ENCODE measurements at places on chromosomes 16 and 17. TPM values are rescaled to one million over a fixed set of nuclear protein-coding genes. Genes with fewer than 3 reads are reported as not detected.

DNA sequence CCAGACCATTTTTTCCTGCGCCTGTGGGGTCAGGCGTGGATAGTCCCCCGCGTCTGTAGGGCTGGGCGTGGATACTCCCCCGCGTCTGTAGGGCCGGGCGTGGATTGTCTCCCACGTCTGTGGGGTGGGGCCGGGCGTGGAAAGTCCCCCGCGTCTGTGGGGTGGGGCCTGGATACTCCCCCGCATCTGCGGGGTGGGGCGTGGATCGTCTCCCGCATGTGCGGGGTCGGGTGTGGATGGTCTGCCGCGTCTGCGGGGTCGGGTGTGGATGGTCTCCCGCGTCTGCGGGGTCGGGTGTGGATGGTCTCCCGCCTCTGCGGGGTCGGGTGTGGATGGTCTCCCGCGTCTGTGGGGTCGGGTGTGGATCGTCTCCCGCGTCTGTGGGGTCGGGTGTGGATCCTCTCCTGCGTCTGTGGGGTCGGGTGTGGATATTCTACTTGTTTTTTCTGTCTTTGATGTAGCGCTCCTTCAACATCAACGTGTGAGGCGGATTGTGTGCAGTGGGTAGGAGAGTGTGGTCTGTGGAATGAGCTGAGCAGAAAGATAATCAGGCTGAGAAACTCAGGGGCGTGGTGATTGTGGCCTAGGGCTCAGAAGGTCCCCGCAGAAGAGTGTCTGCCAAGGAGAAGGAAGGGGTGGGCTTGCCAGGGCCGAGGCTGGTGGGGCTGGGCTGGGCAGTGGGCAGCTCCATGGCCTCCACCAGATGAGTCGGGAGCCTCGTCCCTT is 3.2 kb downstream of the GNPTG start:
- peak overlapping the region; percentile 50 for H3K4me3 ChIP-seq
- H3K36me3 ChIP-seq, result no peaks in the 10 kb centered on the region
- H3K27me3 ChIP-seq, result peaks cover 18% of the 10 kb centered on the region
- H3K4me1 ChIP-seq, result peaks cover 14% of the 10 kb centered on the region
- DNase-seq, result no peak

- no peak overlapping the region for H3K27ac ChIP-seq
- no peaks in the 10 kb centered on the region for H3K36me3 ChIP-seq
- H3K4me1 ChIP-seq, result no peaks in the 10 kb centered on the region
- peaks cover 2% of the 10 kb centered on the region for H3K27me3 ChIP-seq
- no peak for DNase-seq
- no peak overlapping the region for H3K4me3 ChIP-seq
Observed at GRCh38 chr17:44955674-44956425, 8.3 kb upstream of the KIF18B start.

DNA sequence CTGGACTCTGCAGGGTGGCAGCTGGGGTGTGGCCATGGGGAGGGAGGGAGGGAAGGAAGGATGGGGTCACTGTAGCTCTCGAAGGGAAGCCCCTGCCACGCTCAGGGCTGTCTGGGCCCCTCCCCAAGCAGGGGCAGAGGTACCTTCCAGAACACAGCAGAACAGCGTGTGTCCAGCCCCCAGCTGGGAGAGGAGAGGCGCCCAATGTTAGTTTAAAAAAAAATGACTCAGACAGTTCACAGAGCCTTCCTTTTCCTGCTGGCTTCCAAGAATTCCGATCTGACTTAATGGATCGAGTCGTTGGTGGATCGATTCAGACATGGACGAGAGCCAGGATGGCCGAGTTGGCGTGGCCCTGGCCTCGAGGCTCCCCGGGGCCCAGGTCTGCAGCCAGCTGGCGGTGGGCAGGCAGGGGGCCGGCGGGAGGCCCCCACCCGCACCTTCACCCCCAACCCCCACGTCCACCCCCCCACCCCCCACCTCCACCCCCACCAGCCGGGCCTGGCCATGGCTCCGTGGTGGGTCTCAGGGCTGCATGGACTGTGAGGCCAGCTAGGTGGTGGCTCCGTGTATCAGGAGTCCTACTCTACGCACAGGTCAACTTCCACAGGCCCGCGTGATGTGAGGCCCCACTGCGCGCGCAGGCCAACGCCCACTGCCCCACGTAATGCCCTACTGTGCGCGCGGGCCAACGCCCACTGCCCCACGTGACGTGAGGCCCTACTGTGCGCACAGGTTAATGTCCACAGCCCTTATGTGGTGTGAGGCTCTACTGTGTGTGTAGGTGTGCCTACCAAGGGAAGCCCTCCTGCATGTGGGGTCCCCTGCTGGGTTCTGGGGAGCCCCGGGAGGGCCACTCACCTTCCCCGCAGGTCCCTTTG is 21.8 kb downstream of the CACNA1H start:
- no peak for DNase-seq
- no peak overlapping the region for H3K4me3 ChIP-seq
- no peak overlapping the region for H3K27ac ChIP-seq

DNA sequence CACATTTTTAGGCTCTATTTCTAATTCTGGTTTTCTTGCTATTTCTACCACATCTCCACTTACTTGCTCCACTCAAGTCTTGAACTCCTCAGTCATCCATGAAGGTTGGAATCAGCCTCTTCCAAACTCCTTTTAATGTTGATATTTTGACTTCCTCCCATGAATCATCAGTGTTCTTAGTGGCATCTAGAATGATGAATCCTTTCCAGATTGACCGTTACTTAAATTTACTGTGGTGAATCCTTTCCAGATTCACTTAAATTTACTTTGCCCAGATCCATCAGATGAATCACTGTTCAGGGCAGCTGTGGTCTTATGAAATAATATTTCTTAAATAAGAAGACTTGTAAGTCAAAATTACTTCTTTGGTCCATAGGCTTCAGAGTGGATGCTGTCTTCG is 32.4 kb downstream of the CLTC start:
- H3K27me3 ChIP-seq, result peaks cover 2% of the 10 kb centered on the region
- H3K36me3 ChIP-seq, result peaks cover 23% of the 10 kb centered on the region
- DNase-seq, result no peak
- H3K27ac ChIP-seq, result no peak overlapping the region

TNP2 gene
- not detected for total RNA-seq

GRCh38 chr17:32253117-32253611 is 12.5 kb upstream of the RHBDL3 start:
- DNase-seq, result peak; percentile 86
- H3K4me3 ChIP-seq, result no peak overlapping the region
- H3K36me3 ChIP-seq, result no peaks in the 10 kb centered on the region
- peaks cover 22% of the 10 kb centered on the region for H3K4me1 ChIP-seq

GRCh38 chr16:5056352-5056751 is 9.4 kb downstream of the C16orf89 start:
- no peak overlapping the region for H3K4me3 ChIP-seq
- no peaks in the 10 kb centered on the region for H3K27me3 ChIP-seq
- no peaks in the 10 kb centered on the region for H3K4me1 ChIP-seq
- no peak overlapping the region for H3K27ac ChIP-seq
- no peaks in the 10 kb centered on the region for H3K36me3 ChIP-seq
- DNase-seq, result peak; percentile 57

ASPA gene
- not detected for total RNA-seq

CCL14 gene
- total RNA-seq, result not detected

C17orf100 gene
- 4.6 TPM for total RNA-seq

TBC1D3C gene
- total RNA-seq, result not detected

GRCh38 chr16:80695020-80695419 is 109.4 kb downstream of the CDYL2 start:
- no peaks in the 10 kb centered on the region for H3K27me3 ChIP-seq
- no peak overlapping the region for H3K27ac ChIP-seq
- peaks cover 4% of the 10 kb centered on the region for H3K4me1 ChIP-seq
- H3K4me3 ChIP-seq, result no peak overlapping the region
- H3K36me3 ChIP-seq, result no peaks in the 10 kb centered on the region

- H3K36me3 ChIP-seq, result no peaks in the 10 kb centered on the region
- H3K4me1 ChIP-seq, result no peaks in the 10 kb centered on the region
- H3K27ac ChIP-seq, result no peak overlapping the region
- H3K27me3 ChIP-seq, result peaks cover 2% of the 10 kb centered on the region
- DNase-seq, result no peak
Observed at GRCh38 chr17:78154903-78155811, 9.0 kb downstream of the C17orf99 start.

PRR29 gene
- total RNA-seq, result not detected

SPIRE2 gene
- 39.2 TPM for total RNA-seq

DNA sequence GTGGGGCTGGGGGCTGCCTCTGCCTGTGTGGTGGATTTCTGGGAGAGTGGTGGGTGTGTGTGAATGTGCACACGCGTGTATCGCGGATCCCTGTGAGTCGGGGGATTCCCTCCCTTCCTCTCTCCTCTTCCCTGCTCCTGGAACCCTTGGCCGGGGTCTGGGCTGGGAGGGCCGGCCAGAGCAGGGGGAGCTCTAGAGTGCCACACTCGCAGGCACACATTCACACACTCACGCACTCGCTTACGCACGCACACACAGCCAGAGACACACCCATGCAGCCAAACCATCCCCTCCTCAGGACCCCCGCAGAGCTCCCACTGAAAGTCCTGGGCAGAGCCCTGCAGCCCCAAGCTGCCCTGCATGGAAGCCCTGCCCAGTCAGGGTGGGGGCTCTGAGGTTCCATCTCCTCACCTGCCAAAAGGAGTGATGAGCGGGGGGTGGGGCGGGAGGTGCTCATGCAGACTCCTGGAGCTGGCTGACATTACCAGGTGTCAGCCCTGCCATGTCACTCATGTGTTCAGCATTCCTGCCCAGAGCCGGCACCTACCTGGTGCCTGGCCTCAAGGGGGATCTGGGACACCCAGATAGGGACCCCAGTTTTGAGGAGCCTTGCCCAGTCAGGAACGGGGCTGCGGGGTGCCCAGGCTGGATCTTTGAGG is 1.9 kb downstream of the NECAB2 start:
- DNase-seq, result no peak
- peak overlapping the region; percentile 85 for H3K4me3 ChIP-seq
- H3K27me3 ChIP-seq, result peaks cover 15% of the 10 kb centered on the region
- H3K27ac ChIP-seq, result no peak overlapping the region

GRCh38 chr16:1707193-1707790 is 1.3 kb downstream of the MAPK8IP3 start:
- peaks cover 31% of the 10 kb centered on the region for H3K4me1 ChIP-seq
- H3K36me3 ChIP-seq, result no peaks in the 10 kb centered on the region
- peak overlapping the region; percentile 92 for H3K27ac ChIP-seq
- peaks cover 17% of the 10 kb centered on the region for H3K27me3 ChIP-seq

DNAH17 gene
- 1.3 TPM for total RNA-seq

- H3K4me3 ChIP-seq, result no peak overlapping the region
- H3K27ac ChIP-seq, result peak overlapping the region; percentile 22
- peaks cover 2% of the 10 kb centered on the region for H3K27me3 ChIP-seq
- peaks cover 3% of the 10 kb centered on the region for H3K4me1 ChIP-seq
Observed at GRCh38 chr16:16109453-16110110, 113.7 kb downstream of the ABCC6 start.

- no peak for DNase-seq
- peaks cover 3% of the 10 kb centered on the region for H3K27me3 ChIP-seq
- H3K36me3 ChIP-seq, result peaks cover 11% of the 10 kb centered on the region
- no peak overlapping the region for H3K4me3 ChIP-seq
Observed at GRCh38 chr16:15518381-15519351, 84.3 kb downstream of the BMERB1 start.

DNA sequence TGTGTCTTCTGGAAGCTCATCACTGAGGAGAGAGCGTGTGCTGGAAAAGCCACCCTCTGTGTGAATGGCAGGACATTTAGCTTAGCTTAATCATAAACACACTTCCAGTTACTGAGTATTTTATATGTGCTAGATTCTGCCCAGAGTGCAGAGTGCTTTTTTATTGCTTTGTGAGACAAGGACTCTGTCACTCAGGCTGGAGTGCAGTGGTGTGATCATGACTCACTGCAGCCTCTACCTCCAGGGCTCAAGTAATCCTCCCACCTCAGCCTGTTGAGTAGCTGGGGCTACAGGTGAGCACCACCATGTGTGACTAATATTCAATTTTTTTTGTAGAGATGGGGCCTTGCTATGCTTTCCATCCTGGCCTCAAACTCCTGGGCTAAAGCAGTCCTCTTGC is 61.4 kb upstream of the IRX3 start:
- no peak overlapping the region for H3K27ac ChIP-seq
- no peaks in the 10 kb centered on the region for H3K4me1 ChIP-seq
- H3K4me3 ChIP-seq, result no peak overlapping the region
- peaks cover 4% of the 10 kb centered on the region for H3K27me3 ChIP-seq
- H3K36me3 ChIP-seq, result peaks cover 5% of the 10 kb centered on the region

- no peak for DNase-seq
- peaks cover 30% of the 10 kb centered on the region for H3K27me3 ChIP-seq
- H3K36me3 ChIP-seq, result peaks cover 7% of the 10 kb centered on the region
- H3K4me3 ChIP-seq, result peak overlapping the region; percentile 23
Observed at GRCh38 chr17:35793257-35793656, 2.2 kb downstream of the MMP28 start.

- H3K4me1 ChIP-seq, result peaks cover 9% of the 10 kb centered on the region
- no peak for DNase-seq
- no peaks in the 10 kb centered on the region for H3K36me3 ChIP-seq
- H3K27ac ChIP-seq, result no peak overlapping the region
Observed at GRCh38 chr17:286571-286970, 66.0 kb downstream of the RPH3AL start.

NPIPB9 gene
- 3.0 TPM for total RNA-seq

NOG gene
- total RNA-seq, result not detected

DNA sequence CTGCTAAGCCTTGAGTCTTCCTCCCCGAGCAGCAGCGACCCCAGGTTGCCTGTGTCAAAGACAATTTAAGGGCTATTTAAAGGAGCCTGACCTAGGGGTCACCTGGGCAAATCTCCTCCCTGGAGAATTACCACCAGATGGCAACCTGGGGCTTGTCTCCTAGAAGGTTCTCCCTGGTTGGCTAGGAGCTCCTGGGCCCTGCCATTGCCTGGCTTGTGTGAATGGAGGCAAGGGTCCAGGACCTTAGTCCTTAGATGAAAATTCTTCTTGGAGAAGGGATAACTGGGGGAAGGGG is 51.3 kb upstream of the TAC4 start:
- H3K27me3 ChIP-seq, result peaks cover 9% of the 10 kb centered on the region
- peaks cover 2% of the 10 kb centered on the region for H3K4me1 ChIP-seq
- DNase-seq, result no peak
- H3K4me3 ChIP-seq, result no peak overlapping the region
- no peak overlapping the region for H3K27ac ChIP-seq
- no peaks in the 10 kb centered on the region for H3K36me3 ChIP-seq

TP53TG3C gene
- total RNA-seq, result not detected

GRCh38 chr16:70656712-70657263 is 10.4 kb downstream of the IL34 start:
- H3K27ac ChIP-seq, result no peak overlapping the region
- no peak overlapping the region for H3K4me3 ChIP-seq
- no peaks in the 10 kb centered on the region for H3K36me3 ChIP-seq
- DNase-seq, result no peak
- H3K27me3 ChIP-seq, result peaks cover 2% of the 10 kb centered on the region
- H3K4me1 ChIP-seq, result peaks cover 9% of the 10 kb centered on the region

All from glutamatergic neuron (in vitro differentiated cells).